ENCODE measurements at places on chromosomes 3 and 15.

GRCh38 chr15:100202309-100202960 lies 139.3 kb downstream of the ADAMTS17 start:
- no peak for DNase-seq

DNA sequence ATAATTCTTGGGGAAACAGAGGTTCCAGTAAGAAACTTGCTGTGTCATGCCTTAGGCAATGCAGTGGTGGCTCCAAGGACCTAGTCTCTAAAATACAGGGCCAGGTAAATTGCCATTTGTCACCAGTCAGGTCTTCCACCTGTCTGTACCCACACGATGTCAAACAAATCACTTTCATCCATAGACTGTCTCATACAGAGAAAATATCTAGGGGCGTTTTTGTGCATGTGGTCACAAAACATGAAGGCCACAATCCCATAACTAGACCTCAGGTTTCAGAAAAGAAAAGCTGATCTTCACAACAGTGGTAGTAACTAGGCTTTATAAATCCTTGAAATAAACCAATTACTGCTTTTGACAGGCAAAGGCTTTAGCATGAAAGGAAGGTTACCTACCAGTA lies 92.3 kb downstream of the SLC9A9 start:
- DNase-seq, result no peak

GRCh38 chr3:63168179-63168578 lies 109.9 kb upstream of the SYNPR start:
- no peak for DNase-seq

DNA sequence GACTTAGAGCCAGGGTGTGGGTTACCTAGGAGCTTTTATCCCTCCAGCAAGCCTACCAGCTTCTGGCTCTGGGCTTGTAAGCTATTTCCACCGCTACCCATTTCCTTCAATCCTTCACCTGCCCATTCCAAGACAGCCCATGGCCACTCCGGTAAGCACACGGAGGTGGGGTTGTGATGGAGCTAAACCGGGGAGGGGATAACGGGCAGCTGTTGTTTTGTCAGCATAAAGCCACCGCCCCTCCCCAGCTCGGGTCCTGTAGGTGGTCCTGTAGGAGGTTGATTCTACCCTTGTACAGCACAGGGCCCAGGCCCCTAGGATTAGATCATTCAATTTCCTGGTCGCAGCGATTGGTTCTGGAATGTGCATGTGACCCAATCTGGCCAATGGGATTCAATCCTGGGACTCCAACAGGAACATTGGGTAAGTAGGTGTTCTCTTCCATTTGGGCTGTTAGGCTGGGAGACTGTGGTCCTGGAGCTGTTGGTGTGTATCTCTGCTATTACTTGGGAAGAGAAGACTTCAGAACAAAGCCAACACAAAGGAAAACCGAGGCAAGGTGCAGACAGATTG lies 150.6 kb downstream of the RAB11A start:
- DNase-seq, result no peak

DNA sequence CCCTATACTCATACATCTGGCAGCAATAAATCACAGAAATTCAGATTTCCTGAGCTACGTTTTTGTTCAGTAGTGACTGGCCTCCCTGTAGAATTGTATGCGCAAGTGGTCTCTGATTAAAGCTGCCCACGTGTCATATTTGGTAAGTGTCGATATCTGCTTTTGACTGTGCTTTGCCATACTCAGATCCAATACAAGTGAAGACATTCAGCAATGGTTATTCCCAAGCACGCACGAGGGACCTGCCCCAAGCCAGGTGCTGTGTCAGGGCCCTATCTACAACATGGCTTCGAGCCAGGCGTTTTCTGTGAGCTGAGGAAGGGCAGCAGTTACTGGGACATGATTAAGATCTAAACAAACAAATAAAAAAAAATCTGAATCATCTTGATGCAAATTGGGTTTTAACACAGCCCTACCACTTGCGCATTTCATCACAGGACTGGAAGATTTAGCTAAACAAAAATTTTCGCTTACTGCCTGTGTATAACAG lies 47.2 kb upstream of the ICE2 start:
- DNase-seq, result no peak

GRCh38 chr3:156368189-156368588 lies 186.7 kb downstream of the SSR3 start:
- no peak for DNase-seq

DNA sequence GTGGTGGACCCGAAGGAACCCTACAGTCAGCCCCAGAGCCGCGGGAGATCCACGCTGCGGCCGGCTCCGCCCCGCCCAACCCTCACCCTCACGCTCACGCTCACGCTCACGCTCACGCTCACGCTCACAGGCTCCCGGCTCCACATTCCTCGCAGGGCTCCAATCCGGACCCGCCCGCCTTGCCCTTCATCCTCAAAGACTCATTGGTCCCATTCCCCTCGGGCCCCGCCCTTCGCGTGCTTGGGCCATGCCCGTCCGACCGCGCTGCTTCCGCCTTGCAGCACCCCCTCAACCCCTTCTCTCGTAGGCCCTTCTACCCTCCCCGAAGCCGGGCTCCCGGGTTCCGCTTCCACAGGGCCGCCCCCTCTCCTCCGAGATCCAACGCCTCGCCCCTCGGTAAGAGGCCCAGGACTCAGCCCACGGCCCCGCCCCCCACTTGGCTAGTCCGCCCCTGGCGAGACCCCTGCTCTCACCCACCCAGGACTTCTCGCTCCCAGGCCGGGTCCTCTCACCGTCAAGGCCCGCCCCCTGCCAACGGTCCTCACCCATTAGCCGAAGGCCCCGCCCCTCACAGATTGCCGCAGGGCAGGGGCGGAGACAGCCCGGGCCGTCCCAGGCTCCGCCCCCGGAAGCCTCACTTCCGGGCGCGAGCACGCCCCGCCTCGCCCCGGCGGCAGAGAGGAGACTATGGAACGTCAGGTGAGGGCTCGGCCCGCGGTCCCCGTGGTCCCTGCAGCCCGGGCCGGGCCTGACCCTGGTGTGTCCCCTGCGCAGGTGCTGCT lies at the start of gene APEH:
Gene APEH (plus strand): TSS at position 637 of the 782 bp plus-strand sequence. CDS start 51 bp downstream, at position 688.
- peak; percentile 97 for DNase-seq

DNA sequence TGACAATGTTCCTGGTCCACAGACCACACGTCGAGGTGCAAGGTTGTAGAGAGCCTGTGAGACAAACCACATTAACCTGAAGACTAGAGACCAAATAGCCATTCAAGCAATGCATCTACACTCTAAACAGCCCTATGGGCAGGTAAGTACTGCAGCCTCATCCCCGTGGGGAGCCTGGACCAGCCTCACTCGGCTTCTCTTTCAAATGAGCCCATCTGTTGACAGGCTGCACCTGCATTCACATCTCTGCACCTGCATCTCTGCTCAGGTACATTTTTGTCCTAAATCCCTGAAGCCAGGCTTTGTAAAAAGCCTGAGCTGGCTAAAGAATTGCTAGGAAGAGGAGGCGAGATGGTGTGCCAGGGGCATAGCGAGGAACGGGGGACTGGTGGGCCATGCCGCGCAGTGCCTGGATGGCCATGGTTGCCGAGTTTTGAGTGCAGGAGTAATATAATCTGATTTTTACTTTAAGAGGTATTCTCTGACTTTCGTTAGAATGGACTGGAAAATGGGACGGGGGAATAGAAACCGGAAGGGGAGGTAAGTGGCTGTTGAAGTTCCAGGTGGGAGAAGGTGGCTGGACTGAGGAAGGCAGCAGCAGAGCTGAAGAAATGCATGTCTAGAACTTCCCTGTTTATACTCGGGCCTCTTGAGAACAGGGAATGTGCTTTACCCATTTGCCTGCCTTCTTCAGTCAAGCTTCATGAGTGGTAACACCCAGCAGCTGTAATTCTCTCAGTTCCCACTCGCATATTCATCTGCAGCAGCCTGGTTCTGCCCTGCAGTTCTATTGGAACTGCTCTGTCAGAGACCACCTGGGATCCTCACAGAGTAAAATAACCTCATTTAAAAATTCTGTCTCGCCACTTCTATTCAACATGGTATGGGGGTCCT lies 226.4 kb downstream of the OPA1 start:
- no peak for DNase-seq

DNA sequence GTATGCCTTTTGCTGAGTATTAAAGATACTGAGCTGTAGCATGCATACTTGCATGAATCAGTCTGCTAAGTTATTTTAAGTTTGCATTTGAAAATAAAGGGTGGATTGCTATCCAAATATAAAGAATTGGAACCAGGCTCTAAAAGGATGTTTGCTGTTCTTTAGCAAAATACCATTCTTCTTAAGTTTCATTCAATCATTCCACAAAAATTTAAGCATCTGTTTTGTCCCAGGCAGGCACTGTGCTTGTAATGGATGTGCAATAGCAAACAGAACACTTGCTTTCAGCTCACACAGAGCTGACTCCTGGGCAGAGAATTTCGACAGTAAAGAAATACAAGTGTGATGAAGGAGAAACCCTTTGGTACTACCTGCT lies 151.1 kb downstream of the PGPEP1L start:
- no peak for DNase-seq

GRCh38 chr3:43496740-43497375 lies 125.0 kb downstream of the ANO10 start:
- DNase-seq, result no peak

DNA sequence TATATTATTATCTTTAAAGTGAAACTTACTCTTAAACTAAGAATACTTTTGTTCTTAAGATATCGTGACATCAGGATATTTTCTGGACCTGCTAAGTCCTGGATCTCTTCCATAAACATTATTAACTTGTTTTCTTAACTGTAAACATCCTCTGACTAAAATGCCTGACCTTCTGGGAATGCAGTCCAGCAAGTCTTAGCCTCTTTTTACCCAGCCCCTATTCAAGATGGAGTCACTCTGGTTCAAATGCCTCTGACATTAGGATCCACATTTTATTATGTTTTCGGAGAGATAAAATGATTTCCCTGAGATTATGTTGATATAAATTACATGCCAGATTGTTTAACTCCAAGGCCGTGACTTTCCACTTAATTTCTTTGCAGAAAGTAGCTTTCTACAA lies 37.6 kb downstream of the OSTN start:
- no peak for DNase-seq

DNA sequence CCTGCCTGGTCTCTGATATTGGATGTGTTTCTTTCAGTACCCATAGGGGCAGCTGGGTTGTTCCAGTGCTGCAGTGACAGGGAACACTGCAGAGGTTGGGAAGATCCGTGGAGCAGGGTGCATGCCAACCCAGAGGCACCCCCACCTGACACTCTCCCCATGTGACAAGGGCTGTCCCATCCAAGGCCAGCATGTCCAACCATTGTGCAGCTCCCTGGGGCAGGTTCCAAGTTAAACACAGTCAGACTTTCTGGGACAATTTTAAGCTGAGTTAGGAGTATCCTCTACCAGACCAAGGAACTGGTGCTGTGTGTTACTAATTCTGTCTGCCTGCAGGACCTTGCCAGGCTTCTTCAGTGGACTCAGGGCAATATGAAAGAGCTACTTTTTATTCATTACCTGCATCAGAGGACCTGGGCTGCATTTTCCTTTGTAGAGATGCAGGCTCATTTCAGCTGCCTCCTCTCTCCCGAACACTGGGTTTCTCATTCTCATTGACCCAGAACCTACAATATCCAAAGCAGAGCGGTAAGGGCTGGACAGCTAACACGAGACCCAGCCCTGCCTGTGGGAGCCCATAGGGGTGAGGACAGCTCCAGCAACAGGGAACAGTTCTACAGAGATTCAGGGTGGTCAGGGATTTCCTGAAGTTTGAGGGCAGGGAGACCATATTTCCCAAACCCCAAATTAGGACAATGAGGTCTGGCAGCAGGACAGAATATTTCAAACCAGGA lies 72.7 kb downstream of the SPSB4 start:
- no peak for DNase-seq

DNA sequence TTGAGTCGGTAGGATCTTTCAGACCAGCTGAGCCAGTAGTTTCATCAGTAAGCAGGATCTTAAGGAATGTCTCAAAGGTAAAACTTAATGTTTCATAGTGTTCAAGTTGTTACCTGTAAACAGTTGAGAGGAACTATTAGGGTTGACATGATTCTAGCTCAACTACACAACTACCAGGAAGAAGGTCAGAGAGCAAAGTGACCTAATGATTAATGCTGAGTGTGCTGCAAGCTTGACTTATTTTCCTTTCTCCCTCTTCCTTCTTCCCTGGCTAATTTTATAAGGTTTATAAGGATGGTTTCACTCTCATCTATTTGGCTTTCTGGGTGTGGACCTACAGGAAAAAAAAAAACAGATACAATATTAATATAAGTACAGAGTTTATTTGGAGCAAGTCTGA lies 30.2 kb upstream of the LHFPL4 start:
- no peak for DNase-seq

DNA sequence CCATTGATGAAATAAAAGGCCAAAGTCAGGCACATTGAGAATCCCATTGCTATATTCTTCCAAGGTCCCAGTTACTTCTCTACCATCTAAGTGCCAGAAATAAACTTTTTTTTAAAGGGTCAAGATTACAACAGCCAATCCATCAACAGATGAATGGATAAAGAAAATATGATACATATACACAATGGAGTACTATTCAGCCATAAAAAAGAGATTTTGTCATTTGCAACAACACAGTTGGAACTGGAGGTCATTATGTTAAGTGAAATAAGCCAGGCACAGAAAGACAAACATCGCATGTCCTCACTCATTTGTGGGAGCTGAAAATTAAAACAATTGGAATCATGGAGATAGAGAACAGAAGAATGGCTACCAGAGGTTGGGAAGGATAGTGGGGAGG lies 25.5 kb downstream of the ULK4 start:
- DNase-seq, result no peak

DNA sequence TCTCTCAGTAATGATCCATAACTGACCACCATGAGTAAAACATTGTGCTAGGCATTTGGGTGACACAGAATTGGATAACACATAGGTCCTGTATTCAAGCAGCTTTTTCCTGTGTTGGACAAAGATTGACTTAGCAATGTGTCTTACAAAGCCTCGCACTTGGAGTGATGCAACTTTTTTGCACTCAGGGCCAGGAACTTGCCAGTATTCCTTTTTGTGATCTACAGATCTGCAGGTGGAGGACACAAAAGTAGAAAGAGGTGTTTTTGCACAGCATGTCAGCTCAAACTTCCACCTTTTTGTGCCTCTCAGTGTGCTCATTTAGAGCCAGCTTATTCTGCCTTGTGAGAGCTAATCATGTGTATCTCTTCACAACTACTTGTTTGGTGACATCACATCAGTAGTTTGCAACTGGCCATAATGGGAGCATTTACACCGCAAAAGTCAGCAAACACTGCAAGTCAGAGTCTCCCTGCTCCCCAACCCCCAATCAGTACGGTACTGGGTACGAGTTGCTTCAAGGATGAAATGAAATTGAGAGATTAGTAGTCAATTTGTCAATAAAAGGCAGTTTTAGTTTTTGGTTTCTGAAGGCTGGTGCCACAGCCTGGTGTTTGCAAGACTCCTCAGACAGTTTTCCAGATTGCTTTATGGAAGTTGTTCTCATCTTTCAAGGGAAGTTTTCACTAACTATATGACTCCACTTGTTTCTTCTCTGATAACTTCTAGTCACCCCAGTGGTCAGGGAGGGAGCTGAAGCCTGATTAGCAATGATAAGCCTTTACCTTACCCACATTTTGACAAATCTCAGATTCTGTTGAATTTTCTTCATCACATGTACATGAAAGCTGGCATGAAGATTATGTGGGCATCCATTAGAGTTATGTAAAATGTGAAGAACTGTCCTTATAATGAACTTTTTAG lies 149.1 kb downstream of the PDCD6IP start:
- DNase-seq, result no peak

Measured in stimulated activated CD8-positive, alpha-beta memory T cell treated with anti-CD3 and anti-CD28 coated beads, Interleukin-7, amount 100 ng/mL, for 48 hours (primary cell).